Activated CD4-positive, alpha-beta T cell treated with anti-CD3 and anti-CD28 coated beads, Interleukin-2, amount 10 ng/mL, durations not matched to agents 7 days and 5 days (primary cell): ENCODE measurements at places on chromosomes 12 and 14. TPM values are rescaled to one million over a fixed set of nuclear protein-coding genes. Genes with fewer than 3 reads are reported as not detected.

DNA sequence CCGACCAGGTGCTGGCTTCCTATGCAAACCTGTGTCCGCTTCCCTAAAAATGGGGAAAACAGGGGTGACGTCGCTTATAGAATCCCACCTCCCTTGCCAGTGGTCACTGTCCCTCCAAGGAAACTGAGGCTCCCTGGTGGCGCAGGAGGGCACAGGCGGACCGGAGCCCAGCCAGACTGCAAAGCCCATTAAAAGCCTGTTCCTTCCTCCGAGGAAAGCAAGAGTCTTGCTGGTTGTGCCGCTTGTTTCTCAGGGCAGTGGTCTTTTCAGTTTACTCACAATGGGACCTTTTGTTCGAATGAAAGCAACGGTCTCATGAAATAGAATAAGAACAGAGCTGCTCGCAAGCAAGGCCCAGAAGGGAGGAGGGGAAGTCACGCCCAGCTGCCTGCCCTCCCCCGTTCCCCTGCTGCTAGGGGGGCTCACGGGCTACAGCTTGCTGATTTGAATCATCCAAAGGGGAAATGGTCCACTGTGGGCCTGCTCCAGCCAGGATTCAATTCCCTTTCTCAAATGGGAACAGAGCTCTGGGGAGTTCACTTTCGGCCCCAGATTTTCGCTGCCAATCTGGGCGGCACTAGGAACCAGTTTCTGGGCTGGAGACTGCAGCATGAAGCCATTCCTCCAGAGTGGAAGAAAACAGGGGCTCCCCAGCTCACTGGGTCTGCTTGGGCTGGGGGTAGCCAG, 4.6 kb upstream of the SELPLG start:
- peaks cover 4% of the 10 kb centered on the region for H3K36me3 ChIP-seq
- H3K27ac ChIP-seq = peak overlapping the region; percentile 9
- no peaks in the 10 kb centered on the region for H3K27me3 ChIP-seq
- H3K4me1 ChIP-seq = peaks cover 55% of the 10 kb centered on the region
- no peak overlapping the region for H3K4me3 ChIP-seq

DNA sequence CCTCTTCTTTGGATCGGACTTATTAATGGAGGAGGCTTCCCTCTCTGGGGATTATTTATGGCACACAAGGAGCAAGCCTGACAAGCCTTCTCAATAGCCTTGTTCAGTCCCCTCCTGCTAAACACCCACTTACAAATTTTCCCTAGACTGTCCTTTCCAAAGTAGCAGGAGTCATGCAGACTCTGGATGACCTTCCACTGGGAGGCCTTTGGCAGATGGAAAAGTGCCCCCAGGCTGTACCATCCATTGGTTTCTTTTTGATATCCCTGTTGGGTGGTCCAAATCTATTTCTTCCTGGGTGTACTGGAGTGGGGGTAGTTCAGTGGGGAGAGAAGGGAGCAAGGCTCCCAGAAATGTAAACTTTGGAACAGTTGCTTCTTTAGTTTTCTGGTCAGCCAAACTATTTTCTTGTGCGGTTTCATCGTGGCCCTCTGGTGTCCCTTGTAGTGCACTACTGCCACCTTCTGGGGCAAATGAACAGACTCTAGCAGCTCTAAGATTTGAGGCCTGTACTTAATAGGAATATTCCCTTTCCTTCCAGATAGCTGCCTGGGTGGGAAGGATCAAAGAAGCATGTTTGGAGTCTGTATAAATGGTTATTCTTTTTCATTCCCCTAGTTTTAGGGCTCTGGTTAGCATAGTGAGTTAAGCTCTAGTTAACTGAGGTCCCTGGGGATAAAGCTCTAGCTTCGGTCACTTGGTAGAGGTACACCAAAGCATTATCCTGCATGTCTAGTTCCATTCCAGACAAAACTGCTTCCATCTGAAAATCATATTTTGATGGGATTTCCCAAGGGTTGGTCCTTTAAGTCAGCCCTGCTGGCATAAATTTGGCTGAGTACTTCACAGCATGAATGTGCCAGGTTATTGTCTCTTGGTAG, 409.5 kb downstream of the SLC6A15 start:
- peak; percentile 14 for DNase-seq
- H3K4me3 ChIP-seq = no peak overlapping the region
- no peak overlapping the region for H3K27ac ChIP-seq
- no peaks in the 10 kb centered on the region for H3K27me3 ChIP-seq
- H3K4me1 ChIP-seq = no peaks in the 10 kb centered on the region

GRCh38 chr14:81324011-81324410, 76.1 kb downstream of the STON2 start:
- no peak overlapping the region for H3K27ac ChIP-seq
- H3K36me3 ChIP-seq = no peaks in the 10 kb centered on the region
- DNase-seq = no peak
- no peak overlapping the region for H3K4me3 ChIP-seq

GRCh38 chr12:132603240-132604150, 6.9 kb downstream of the LRCOL1 start:
- no peak overlapping the region for H3K27ac ChIP-seq
- H3K36me3 ChIP-seq = no peaks in the 10 kb centered on the region
- H3K27me3 ChIP-seq = peaks cover 44% of the 10 kb centered on the region
- H3K4me3 ChIP-seq = no peak overlapping the region
- DNase-seq = no peak

DNA sequence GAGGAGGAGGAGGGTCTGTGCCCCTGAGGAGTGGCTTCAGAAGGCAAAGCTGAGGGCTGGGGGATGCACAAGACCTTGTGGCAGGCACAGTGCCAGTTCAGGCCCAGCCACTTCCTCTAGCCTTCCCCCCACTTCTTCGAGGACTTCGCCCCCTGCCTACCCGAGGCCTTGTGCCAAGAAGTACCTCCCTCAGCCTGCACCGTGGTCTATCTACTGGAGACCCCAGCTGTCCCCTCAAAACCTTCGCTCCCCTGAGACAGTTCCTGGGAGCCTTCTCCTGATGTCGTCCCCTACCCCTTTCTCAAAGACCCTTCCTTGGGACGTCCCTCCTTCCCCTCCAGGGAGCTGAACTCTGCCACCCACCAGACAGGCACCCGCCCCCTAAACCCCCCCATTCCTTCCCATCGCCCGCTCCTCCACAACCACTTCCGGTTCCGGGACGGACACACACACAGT, 604 bp downstream of the ZNF384 start:
- DNase-seq = peak; percentile 51
- H3K27me3 ChIP-seq = no peaks in the 10 kb centered on the region
- H3K36me3 ChIP-seq = peaks cover 30% of the 10 kb centered on the region

DNA sequence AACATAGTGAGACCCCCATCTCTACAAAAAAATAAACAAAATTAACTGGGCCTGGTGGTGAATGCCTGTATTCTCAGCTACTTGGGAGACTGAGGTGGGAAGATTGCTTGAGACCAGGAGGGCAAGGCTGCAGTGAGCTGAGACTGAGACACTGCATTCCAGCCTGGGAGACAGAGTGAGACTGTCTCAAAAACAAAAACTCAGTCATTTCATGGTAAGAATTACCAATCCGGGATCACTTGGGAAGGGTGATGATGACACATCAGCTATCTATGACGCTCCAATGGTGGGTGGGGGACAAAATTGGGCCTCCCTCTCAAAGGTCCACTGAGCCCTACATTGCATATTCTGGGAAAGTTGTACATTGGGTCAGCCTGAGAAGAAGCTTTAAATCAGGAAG, 47.7 kb downstream of the SERPINA3 start:
- no peaks in the 10 kb centered on the region for H3K4me1 ChIP-seq
- peaks cover 9% of the 10 kb centered on the region for H3K27me3 ChIP-seq
- H3K4me3 ChIP-seq = no peak overlapping the region
- no peak for DNase-seq

GRCh38 chr12:113136990-113137511, 1.5 kb upstream of the RASAL1 start:
- no peak for DNase-seq
- no peak overlapping the region for H3K4me3 ChIP-seq
- no peaks in the 10 kb centered on the region for H3K36me3 ChIP-seq
- H3K27me3 ChIP-seq = peaks cover 4% of the 10 kb centered on the region
- no peak overlapping the region for H3K27ac ChIP-seq

GRCh38 chr14:61147381-61147821, 133.7 kb downstream of the TMEM30B start:
- no peak overlapping the region for H3K27ac ChIP-seq
- H3K27me3 ChIP-seq = peaks cover 4% of the 10 kb centered on the region
- H3K36me3 ChIP-seq = no peaks in the 10 kb centered on the region
- no peak overlapping the region for H3K4me3 ChIP-seq
- no peak for DNase-seq

GRCh38 chr12:39012870-39013269, 107.5 kb upstream of the CPNE8 start:
- no peaks in the 10 kb centered on the region for H3K27me3 ChIP-seq
- no peaks in the 10 kb centered on the region for H3K4me1 ChIP-seq
- no peak for DNase-seq
- H3K27ac ChIP-seq = no peak overlapping the region

DNA sequence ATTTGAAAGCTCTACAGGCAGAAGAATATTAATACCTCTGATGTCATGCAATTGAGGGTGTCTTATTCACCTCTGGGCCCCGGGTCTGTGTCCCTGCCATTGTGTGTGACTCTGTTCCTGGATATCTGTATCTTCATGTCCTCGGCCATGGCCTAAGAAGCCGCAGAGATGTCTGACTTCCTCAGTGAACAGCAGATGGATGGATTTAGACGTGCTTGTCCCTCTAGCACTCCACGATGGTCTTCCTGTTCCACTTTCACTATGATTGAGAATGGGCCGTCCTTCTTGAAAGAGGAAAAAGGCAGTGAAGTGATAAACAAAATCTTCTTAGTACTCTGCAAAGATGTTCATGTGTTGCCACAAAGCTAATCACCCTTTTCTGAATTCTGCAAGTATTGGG, 217.4 kb downstream of the SLC41A2 start:
- no peaks in the 10 kb centered on the region for H3K27me3 ChIP-seq
- H3K4me1 ChIP-seq = peaks cover 75% of the 10 kb centered on the region

DNA sequence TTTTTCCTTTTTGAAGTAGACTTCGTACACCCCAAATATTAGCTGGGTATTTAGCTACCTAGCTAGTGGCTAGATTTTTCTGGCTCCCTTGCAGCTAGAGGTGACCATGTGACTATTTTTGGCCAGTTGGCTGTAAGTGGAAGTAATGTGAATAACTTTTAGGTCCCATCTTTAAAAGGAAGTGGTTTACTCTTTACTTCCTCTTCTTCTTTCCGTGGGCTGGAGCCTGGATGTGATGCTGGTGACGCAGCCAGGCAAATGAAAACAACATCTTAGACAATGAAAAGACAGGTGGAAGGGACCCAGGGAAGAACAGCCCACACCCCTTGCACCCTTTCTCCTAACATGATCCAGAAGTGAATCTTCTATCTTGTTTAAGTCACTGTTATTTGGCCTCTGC, 245.5 kb downstream of the ATP23 start:
- no peak for DNase-seq
- peaks cover 3% of the 10 kb centered on the region for H3K27me3 ChIP-seq
- no peaks in the 10 kb centered on the region for H3K4me1 ChIP-seq
- H3K36me3 ChIP-seq = no peaks in the 10 kb centered on the region

GRCh38 chr12:6635375-6635855, 344 bp downstream of the LPAR5 start:
- peaks cover 53% of the 10 kb centered on the region for H3K4me1 ChIP-seq
- peak; percentile 47 for DNase-seq
- H3K27me3 ChIP-seq = no peaks in the 10 kb centered on the region
- peaks cover 2% of the 10 kb centered on the region for H3K36me3 ChIP-seq
- H3K27ac ChIP-seq = peak overlapping the region; percentile 85

DNA sequence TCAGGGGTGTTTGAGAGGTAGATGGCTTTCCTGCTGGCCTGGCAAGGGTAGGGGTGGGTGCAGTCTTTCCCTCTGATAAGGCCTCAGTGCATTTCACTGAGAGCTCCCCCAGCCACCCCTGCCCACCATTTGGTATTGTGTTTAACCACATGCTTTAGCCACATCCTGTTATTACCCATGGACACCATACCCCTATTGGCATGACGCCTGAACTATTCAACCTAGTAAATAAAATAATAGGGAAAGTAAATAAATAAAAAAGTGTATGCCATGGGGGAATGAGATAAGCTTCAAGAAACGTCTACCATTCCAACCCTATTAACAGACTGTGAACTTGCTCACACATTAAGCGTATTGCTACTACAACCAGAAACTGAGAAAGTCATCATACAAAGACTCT, 7.6 kb upstream of the LGR5 start:
- no peaks in the 10 kb centered on the region for H3K36me3 ChIP-seq
- H3K4me1 ChIP-seq = no peaks in the 10 kb centered on the region
- H3K27me3 ChIP-seq = peaks cover 35% of the 10 kb centered on the region
- no peak for DNase-seq
- no peak overlapping the region for H3K27ac ChIP-seq

- H3K4me1 ChIP-seq = peaks cover 14% of the 10 kb centered on the region
- no peak overlapping the region for H3K27ac ChIP-seq
- H3K36me3 ChIP-seq = no peaks in the 10 kb centered on the region
- peaks cover 12% of the 10 kb centered on the region for H3K27me3 ChIP-seq
These were observed 51.6 kb downstream of the EFCAB11 start for GRCh38 chr14:89902881-89903280.

The TPPP2 gene
- not detected for total RNA-seq

The C12orf50 gene
- total RNA-seq = not detected

The RTL1 gene
- total RNA-seq = not detected

The TSHR gene
- 1.0 TPM for total RNA-seq

The C12orf54 gene
- not detected for total RNA-seq

The NANOG gene
- total RNA-seq = not detected

The ERP27 gene
- total RNA-seq = 8.3 TPM

The LALBA gene
- not detected for total RNA-seq

The RD3L gene
- not detected for total RNA-seq

The SNRPF gene
- total RNA-seq = 23.2 TPM

The TAS2R7 gene
- not detected for total RNA-seq

The LRRC43 gene
- total RNA-seq = not detected
